ENCODE measurements at places on chromosomes 13 and 19.

DNA sequence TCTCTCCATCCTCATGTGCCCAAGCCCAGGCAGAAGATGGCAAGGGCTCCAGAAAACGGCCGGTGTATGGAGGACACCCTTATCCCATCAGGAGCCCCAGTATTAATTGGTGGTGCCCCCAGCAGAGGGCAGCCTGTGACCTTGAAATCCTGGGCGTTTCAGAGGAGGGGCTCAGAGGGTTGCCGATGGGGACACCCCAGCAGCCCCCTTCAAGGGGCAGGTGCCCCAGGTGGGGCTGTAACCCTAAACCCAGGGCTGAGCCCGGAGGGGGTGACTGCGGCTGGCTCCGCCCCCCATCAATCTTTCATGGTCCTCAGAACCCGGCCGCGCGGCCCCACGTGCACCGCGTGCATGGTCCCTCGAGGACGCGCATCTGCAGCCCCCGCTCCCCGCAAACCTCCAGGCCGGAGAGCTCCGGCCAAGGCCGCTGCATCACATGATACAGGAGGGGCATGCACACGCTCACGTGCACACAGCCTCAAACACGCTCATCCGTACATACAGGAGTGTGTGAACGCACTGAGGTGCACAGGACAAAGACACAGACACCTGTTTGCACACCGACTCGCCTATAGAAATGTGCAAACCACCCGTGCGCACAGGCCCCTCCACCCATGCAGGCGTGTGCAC, 949 bp downstream of the RAB3A start:
- no peak for DNase-seq

GRCh38 chr19:12842511-12842910, 4.2 kb downstream of the MAST1 start:
- DNase-seq = no peak

- DNase-seq = no peak
Observed at GRCh38 chr19:14347999-14348889, 33.0 kb upstream of the ADGRE5 start.

GRCh38 chr13:77859450-77859849, 59.2 kb downstream of the EDNRB start:
- no peak for DNase-seq

- no peak for DNase-seq
Observed at GRCh38 chr19:34336781-34337271, 28.2 kb upstream of the GPI start.

GRCh38 chr19:4233282-4233853, 4.0 kb downstream of the EBI3 start:
- no peak for DNase-seq

DNA sequence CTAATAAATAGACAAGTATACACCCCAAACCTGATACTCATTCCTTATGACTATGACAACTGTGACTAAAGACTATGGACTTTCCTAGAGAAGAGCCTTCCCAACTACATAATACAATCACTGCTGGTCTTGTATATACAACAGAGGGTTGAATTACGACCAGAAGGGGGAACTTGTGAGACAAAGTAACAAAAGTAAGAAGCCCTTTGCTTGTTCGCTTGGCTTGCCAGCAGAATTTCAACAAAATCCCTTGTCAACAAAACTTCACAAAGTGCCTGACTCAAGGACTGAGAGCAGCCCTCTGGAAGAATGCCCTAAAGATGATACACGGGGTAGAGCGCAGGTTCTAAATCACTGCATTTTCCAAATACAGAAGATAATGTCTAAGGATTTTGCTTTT, 99.4 kb downstream of the WASF3 start:
- DNase-seq = no peak

DNA sequence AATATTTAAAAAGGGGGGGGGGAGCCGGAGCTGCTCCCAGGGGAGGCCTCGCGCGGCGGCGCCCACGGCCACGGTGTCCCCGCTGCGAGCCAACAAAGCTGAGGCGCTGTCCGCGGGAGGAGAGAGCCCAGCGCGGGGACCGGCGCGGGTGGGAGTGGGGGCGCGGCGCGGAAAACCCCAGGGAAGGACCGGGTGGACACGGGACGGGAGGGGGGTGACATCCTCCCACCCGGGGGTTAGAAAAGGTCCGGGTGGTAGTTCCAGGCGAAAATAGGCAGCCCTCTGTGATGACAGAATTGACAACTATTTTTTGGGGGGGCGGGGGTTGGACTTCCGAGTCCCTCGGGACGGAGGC, 11.1 kb upstream of the SOX1 start:
- no peak for DNase-seq

- DNase-seq = peak; percentile 80
Observed at GRCh38 chr19:3880471-3881271, at the start of gene ATCAY. Gene ATCAY (plus strand): TSS chr19:3880685. CDS start chr19:3885768, 5,083 bp downstream.

GRCh38 chr19:21569494-21569865, 64.1 kb downstream of the ZNF429 start:
- DNase-seq = no peak

DNA sequence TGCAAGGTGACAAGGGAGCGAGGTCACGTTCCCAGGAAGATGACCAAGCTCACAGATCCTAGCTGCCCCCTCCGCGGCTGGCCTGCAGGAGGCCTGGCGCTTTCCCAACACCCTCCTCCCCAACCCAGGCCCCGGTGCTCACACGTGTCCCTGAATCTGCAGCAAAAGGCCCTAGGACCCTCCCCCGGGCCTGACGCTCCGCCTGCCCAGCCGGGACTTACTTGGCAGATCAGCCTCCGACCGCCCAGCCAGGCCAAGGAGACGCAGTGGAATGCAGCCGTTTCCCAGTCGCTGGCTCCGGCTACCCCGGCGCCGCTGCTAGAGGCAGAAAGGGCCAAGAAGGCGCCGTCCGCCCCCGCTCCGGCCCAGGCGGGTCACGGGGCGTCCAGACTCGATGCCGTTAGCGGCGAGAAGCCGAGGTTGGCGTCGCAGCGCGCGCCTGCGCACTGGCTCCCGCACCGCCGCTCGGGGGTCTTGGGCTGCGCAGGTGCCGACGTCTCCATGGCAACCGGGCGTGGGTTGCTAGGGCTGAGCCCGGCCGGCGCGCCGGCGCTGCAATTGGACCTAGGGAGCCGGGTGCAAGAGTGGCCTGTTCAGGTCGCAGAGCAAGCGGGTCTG, at the start of gene PNMA8A:
Gene PNMA8A (minus strand): TSS at position 448 of the 618 bp plus-strand sequence. CDS start 528 bp downstream, outside the sequence.
- peak; percentile 88 for DNase-seq

DNA sequence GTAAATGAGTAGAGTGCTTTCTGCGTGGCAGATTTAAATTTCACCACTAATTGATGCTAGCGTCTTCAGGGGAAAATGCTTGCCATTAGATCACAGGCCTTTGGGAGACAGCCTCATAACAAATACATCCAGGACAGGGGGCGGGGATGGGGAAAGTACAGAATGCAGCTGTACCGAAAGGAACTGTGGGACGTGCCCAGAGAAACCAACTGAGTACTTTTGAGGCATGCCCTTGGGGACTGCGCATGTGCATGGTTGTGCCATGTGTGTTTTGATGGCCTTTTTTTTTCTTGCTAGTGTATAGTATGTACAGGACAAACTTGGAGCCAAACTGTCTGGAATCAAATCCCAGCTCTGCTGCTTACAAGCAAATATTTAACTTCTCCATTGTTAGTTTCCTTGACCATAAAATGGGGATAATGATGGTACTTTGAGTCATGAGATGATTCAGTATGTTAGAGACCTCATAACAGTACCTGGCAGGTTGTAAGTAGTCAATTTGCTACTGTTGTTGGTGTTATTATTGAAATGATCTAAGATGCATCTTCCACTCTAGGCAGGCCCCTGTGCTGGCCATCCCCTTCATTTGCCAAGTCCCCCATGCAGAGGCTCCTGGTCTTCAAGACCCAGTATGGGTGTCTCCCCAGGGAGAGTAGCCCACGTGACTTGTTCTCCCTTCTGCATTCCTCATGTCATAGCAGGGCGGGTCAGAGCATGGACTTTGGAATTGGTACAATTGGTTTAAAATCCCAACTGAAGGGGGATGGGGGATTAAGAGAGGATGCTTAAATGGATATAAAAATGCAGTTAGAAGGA, 68.3 kb upstream of the NPAS1 start:
- no peak for DNase-seq

DNA sequence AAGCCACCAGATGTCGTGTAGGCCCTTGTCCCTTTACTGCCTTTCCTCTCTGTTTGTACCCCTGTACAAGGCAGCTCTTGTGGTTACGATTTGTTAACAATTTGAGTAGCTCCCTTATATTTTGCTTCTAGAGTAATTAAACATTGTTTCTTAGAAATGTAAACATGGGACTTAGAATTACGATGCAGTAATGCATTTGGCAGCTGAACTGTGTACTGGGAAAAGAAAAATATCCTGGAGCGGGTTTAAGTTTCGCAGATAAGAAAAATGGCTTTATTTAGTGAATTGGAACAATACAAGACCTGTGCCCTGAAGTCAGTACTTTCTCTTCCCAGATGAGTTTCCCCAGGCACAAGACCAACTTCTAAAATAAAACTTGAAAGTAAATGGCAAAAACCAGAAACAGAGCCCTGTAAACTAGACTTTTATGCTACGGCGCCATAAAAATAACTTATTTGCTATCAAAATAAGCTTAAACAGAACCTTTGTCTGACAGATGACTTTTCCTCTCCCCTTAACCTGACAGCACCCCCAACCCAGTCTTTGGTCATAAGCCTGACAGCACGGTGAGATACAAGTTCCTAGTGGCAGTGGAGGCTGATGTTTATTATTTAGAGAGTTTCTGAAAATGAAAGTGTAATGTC, 63.0 kb downstream of the LRCH1 start:
- DNase-seq = no peak

DNA sequence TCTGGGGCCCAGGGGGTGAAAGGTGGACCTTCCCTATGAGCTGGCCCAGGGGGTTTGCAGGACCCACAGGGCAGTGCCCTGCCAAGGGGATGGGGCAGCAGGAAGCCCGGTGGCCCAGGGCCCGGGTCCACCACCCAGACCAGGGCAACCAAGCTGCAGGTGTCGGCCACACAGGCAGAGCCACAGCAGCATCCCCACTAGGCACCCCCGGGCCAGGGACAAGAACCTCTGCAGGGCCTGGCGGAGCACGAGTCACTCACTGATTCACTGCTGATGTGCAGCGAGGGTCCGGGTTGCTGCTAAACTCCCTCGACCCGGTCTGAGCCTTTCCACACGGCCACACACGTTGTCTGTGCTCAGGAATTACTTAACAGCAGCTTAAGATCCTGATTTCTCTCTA, 8.8 kb downstream of the FZR1 start:
- no peak for DNase-seq

GRCh38 chr19:6272913-6273600, 6.7 kb downstream of the MLLT1 start:
- no peak for DNase-seq

GRCh38 chr19:45050036-45050435, 11.2 kb downstream of the CLASRP start:
- no peak for DNase-seq

GRCh38 chr13:91592056-91593014, 193.9 kb downstream of the GPC5 start:
- no peak for DNase-seq

GRCh38 chr13:44930963-44931623, 58.2 kb downstream of the NUFIP1 start:
- DNase-seq = no peak

GRCh38 chr19:44800461-44800860, 8.4 kb upstream of the BCAM start:
- DNase-seq = peak; percentile 42

DNA sequence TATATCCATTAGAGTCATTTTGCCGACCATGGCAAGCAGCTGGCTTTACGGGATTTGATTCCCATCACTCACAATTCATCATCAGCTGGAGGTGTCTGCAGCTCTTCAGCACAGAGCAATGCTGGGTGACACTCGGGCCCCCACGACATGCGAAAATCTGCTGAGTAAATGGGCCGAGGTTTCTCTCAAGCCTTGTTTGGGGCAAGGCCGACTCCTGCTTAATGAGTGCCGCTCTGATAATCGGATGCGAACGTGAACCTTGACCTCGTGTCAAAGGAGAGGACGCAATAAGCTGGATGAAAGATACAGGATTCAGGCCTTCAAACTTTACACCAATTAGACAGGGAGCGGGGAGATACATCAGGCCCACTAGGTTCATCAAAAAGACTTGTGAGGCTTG, 65.2 kb downstream of the GGACT start:
- DNase-seq = no peak

DNA sequence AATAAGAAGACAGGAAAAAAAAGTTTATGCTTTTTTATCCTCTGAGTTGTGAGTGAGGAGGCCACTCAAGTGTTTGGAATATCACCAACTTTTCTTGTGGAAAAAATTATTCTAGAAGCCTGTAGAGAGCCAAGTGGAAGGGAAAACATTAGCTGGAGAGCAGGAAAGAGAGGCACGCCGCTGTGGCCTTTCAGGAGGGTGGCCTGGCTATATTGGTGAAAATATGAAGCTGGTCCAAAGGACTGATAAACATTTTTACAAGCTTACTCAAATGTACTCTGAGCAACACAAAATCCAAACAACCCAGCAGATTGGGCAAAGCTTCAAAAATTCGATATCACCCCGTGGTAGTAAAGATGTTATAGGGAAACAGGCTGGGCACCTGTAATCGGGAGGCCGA, 2.3 kb upstream of the EIF3G start:
- DNase-seq = no peak

GRCh38 chr19:16374436-16374835, 49.8 kb downstream of the KLF2 start:
- no peak for DNase-seq

- DNase-seq = no peak
Observed at GRCh38 chr13:68714292-68714691, 1393.3 kb upstream of the ATXN8OS start.

DNA sequence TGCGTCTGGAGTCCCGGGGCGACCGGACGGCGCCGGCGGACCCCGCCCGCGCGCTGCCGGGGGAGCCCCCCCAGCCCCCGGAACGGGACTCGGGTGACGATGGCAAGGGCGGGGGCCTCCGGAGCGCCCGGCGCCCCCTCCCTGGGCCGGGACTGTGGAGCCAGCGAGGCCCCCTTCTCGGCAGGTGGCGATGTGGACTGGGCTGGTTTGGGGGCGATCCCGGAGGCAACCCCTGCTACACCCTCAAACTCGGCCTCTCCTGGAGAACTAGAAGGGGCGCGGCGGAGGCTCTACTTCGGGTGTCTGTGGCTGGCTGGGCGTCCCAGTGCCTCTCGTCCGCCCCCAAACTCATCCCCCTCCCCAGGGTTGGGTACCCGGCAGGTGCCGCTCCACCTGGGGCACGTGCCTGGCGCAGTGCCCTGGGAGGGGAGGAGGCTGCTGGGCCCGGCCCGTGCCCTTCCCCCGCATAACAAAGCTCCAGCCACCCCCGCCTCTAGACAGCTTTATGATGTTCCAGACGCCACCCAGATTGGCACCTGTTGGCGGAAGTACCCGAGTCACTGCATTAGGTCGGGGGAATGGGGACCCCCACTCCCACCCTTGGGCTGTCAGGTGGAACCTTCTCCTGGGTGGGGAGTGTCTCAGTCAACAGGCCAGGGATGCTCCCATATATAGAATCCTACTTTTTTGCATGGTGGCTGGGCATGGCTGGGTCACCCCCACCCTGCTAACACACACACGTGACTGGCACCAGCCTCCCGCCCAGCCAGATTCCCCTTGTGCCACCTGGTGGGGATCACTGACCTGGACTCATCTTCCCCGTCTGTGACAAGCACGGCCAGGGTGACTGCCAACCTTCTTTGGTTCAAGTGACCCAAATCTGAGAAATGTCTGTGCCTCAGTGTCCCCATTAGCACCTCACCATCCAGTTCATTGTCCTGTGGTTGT, 722 bp downstream of the PKN1 start:
- no peak for DNase-seq

- DNase-seq = no peak
Observed at GRCh38 chr13:44549476-44549875, 26.7 kb downstream of the TSC22D1 start.

GRCh38 chr19:13748169-13748828, 16.0 kb upstream of the MRI1 start:
- no peak for DNase-seq

GRCh38 chr19:54902061-54902460, 3.9 kb upstream of the NCR1 start:
- DNase-seq = no peak
